ENCODE measurements at places on chromosomes 6 and 20.

GRCh38 chr6:21601339-21601923 lies 7.9 kb downstream of the SOX4 start:
- DNase-seq, result no peak

DNA sequence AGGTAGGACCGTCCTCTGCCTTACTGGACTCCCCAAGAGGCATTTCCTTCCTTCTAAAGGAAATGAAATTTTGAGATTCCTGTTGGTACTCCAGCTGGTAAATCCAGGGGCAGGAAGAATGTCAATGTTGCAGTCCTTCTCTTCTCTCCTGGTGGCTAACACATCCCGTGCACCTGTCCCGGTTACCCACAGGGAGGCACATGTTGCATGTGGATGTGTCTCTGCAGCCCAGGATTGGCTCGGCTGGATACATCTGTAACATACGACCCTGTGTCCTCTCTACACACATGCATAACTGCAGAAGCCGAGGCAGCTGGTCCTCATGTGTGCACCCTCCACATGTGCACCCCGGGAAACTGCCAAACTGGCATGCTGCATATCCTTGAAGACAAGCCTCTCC lies 1.3 kb upstream of the LRFN2 start:
- no peak for DNase-seq

GRCh38 chr20:56676001-56676400 lies 46.9 kb downstream of the TFAP2C start:
- no peak for DNase-seq

DNA sequence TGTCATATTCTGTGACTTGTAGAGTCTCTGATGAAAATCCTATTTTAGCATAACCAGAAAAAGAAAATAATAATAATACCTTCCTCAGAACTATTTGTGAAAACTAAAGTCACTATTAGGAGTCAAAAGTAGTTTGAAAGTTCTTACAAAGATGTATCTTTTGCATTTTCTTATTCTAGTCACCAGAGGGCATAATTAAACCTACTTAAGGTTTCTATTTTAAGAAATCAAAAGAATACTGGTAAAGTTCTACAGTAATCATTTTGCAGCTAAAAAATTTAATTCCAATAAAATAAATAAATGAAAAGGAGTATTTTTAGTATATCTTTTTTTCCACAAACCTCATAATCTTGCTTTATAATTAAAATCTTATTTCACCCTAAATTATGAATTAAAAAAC lies 28.0 kb upstream of the MCM9 start:
- no peak for DNase-seq

GRCh38 chr6:136659991-136660499 lies 109.8 kb upstream of the MAP7 start:
- no peak for DNase-seq

DNA sequence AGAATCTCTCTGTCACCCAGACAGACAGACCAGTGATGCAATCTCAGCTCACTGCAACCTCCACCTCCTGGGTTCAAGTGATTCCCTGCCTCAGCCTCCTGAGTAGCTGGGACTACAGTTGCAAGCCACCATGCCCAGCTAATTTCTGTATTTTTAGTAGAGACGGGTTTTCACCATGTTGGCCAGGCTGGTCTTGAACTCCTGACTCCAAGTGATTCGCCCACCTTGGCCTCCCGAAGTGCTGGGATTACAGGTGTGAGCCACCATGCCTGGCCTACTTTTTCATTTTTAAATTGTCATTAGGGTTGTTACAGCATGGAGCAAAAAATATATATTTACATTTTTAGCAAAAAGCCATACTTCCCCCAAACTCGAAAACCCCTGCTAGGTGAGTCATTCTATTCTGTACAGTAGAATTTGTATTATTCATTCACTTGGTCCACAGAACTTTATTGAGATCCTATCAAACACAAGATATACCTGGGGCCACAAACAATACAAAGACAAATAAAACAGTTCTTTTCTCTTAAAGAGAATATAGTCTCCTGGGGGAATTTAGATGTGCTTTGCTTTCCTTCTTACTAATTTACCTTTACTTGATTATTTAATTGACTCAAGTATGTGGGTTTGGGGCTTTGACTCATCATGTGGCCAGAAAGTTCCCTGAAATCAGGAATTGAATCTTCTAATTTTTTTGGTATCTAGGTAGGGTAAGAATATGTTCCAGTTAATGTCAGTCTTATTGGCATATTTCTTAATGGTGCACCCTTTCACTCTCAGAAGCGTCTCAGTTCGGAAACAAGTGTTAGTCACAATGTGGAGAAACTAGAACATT lies 16.6 kb upstream of the CCND3 start:
- DNase-seq, result no peak

DNA sequence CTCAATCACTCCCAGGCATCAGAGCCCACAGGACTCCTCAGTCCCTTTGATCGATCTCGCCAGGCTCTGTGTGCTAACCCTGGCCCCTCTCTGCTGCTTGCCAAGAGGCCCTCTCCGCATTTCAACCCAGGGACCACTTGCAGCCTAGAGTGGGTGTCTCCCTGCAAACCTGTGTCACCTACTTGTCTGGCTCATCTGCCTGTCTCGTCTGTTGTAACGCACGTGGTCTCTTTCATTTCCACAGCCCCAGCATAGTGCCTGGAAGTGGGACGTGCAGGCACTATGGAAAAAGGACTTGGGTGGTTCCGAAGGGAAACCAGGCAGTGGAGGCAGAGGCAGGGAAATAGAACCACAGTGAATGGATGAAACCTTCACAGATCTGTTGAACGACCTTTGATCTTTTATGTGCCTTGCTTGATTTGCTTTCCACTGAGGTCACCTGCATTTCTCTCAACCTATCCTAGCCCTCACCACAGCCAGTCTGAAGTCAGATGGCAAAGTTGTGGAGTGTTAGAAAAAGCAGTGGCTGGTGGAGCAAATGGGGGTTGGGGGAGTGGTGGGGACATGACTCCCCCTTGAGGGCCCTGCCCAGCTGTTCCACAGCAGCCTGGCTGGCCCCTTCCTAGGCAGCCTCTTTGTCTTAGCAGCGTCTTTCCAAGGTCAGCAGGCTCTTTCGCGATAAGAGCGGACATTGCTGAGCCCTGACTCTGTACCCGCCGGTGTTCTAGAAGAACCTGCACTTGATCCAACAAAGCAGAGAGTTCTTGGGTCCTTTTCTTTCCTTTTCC lies 55.8 kb upstream of the TAGAP start:
- no peak for DNase-seq

- no peak for DNase-seq
Observed at GRCh38 chr20:34543463-34544056, 15.0 kb upstream of the MAP1LC3A start.

DNA sequence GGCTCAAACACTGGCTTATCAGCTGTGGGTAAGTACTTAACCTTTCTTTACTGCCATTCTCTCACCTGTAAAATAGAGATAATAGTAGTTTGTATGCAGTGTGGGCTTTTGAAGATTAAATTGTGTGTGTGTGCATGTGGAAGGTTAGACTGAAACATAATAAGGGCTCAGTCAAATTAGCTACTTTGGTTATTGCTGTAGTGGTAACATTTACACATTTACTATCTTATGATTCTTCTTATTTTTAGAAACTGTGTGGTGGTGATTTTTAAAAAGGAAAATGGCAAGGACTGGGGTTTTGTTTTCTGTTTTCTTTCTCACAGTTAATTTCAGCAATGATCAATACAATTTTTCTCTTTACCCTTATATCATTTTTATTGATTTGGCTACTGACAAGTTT lies 206.9 kb downstream of the NKAIN2 start:
- no peak for DNase-seq

DNA sequence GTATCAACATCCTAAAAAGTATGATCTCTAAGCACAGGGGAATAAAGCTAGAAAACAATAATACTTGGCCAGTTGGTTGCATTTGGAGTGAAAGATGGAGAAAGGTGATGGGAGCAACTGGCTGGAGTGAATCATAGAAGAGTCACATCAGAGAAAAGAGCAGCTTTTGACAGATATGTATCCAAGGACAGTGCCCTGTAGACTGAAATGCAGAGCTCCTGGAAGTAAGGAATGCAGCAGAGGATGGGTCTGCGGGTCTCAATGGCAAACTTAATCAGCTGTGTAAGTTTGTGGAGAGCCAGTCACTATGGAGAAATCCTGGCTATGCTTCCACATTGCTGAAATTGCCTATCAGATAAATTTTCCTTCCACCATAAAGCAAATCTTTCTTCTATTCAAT lies 253.6 kb upstream of the PRND start:
- no peak for DNase-seq

GRCh38 chr20:8447262-8448120 lies 315.4 kb downstream of the PLCB1 start:
- no peak for DNase-seq

DNA sequence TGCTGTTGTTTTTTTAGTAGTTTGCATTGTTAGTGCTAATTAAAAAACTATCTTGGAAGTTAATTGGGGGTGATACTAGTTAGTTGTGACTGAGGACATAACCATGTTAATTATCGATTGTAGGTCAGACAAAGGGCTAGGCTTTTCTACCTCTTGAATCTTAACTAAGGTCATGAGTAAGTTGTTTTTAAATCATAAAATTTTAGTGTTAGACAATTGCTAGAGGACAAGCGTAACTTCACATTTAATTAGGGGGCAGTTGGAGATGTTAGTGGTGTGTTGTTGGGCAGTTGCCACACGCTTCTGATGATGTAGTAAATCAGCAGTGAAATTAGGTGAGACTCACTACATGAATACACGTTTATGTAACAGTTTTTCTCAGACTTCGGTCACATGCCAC lies 619.1 kb upstream of the FLRT3 start:
- no peak for DNase-seq

GRCh38 chr6:168034537-168034936 lies 37.1 kb downstream of the KIF25 start:
- DNase-seq, result no peak

DNA sequence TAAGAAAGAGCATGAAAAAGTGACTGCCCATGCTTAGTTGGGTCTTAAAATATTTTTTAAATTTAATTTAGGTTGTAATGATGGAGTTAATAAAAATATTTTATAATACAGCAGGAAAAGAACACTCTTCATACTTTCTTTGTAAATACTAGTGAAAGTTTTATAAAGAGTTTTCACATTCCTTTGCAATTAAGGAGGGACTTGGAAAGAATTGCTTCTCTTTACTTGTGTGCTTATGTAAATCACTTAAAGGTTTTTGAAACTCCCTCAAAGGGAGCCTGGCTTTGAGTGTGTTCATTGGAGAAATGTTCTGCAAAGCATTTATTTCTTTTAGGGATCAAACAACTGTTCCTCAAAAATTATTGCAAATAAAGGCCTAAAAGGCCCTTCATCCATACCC lies 11.6 kb upstream of the TFAP2B start:
- DNase-seq, result no peak

DNA sequence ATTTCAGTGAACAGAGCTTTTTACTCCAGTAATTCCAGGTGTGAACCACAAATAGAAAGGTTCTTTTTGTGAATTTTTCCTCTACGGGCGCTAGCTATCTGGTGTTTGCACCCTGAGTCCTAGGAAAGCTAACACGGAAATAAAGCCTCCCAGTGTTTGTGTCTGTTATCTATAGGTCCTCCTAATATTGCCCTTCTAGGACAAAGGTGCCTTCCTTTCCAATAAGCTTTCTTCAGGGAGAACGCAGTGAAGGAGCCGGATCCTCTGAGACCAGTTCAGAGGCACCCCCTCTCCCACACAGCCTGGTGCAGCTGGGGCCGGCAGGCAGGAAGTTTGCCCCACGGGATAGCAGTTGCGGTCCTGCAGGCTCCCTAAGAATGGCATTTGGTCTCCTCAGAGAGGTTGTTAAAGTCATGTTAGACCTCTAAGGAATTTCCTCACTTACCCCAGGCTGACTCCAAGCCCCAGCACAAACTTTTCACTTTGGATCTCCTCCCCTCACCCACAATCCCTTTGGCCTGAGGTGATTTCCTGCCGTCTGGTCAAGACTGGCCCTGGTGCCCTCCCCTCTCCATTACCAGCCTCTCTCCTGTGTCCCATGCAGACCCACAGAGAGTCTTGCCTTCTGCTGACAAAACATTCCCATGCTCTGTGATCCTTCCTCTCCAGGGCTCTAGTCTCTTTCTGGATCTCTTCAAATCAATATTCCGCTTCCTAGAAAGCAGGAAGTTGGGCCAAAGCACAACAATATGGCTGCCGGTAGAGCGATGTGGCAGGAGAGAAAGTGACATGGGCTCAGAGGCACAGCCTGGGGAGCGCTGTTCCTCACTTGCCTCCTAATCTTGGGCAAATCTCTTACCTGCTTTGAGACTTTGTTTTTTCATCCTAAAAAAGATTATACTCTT lies 126.0 kb downstream of the MOXD1 start:
- no peak for DNase-seq

DNA sequence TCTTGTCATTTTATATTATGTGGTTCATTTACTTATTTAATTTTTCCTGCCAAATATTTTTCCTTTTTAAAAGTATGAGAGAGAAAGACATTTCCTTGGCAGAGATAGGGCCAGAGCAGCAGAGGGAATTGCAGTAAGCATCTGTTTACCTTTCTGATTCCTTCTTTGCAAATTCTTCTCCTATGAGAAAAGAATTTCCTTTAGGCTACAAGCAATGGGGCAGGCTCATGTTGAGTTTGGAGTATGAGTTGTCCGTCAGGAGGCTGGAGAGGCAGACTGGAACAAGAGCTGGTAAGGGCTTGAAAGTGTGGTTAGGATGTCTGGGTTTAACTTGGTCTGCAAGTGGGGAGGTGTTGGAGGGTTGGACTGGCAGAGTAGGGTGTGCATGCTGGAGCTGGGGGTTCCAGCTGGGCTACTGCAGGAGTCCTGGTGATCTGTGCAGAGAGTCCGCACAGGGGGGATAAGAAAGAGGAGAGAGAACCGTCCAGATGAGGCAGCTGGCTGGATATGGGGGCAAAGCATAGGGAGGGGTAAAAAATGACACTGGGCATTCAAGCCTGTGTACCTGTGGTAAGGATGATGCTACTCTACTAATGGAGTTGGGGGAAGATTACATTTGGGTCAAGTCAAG lies 19.7 kb downstream of the TIAM2 start:
- DNase-seq, result no peak

GRCh38 chr6:17281497-17282481 lies 628 bp downstream of the RBM24 start:
- no peak for DNase-seq

DNA sequence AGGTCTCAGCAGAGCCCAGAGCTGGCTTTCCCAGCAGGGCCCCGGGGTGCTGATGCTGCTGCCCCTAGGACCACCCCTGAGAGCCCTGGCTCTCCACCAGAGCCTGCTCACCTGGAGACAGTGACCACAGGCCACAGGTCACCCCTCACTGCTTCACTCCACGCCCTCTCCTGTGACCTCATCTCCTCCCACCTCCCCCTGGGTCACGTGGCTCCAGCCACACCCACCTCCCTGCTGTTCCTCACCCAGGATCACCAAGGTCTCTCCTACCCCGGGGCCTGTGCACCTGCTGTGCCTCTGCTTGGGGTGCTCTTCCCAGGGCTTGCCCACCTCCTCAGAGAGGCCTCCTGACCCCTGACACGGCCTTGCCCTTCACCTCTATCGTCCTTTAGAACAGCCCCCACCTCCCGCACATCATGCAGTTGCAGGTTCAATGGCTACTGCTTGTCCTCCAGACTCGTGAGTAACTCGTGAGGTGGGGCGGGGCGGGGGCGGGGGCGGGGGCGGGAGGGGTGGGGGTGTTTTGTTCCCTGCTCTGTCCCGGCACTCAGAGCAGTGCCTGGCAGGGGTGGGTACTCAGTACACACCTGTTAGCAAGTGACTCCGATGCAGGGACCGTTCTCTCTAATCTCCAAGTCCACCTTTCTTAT lies 468.0 kb downstream of the PREX1 start:
- no peak for DNase-seq

Data from activated T-helper 9 cell treated with anti-CD3 and anti-CD28 coated beads, Interleukin-2, amount 50 U/mL, for 16 hours (primary cell).